CD4-positive, alpha-beta T cell (primary cell): ENCODE measurements at places on chromosomes 4 and X.

DNA sequence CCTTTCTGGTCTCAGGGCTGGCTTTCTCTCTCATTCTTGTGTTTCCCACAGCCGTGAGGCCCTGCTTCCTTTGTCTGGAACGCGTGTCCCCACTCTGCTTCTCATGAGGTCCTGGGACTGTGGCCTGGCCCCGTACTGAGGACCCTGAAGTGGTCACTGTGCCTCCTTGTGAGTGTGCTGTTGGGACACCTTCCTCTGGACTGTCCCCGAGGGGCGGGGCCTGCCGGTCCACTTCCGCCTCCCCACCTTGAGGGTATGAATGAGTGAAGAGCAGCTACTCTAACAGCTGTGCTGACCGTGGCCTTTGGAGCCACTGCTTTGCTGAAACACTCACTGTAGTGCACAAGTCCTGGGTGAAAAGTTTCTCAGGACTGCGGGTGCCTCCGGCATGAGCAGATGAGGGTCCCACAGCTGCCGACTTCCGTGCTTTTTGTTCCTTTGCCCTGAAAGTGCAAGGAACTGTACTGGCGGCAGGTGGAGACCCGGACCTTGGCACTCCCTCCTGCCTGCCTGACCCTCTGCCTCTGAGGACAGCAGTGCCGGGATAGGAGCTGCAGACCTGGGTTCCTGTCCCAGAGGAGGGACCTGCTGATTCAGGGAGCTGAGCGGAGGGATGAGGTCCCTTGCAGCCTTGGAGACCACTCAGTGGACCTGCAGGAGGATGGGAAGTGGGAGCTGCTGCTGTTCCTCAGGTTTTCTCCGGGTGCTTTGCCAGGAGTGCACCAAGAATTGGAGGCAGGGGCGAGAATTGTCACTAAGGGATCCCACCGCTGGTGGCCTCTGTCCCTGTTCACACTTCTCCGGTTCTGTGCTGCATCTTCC, 38.0 kb downstream of the HTT-AS start:
- DNase-seq = no peak

GRCh38 chrX:23436875-23437274, 102.2 kb downstream of the PTCHD1 start:
- DNase-seq = no peak

DNA sequence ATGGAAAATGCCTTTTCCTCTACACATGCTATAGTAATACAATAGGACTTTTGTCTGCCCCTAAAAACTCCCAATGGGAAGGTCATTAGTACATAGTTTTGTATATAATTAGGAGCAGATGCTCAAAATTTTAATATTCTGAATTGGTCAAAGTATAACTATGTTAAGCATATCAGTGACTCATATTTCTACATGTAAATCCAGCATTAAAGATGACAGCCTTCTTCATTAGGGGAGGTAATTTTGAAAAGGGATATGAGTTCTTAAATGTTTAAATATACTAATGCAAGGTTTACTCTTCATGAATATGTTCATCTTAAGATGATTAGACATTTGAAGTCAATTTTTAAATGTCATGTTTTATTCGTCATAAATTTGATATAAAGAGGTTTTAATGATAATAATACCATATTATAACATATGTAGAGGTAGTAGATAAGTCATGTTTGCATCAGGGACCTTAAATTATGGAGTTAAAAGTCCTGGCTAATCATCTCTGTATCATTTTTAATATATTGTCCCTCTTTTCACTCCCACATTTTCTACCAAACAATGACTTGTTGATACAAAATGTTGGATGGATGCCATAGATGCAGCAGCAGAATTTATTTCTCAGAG, 218.8 kb downstream of the STPG2 start:
- no peak for DNase-seq

DNA sequence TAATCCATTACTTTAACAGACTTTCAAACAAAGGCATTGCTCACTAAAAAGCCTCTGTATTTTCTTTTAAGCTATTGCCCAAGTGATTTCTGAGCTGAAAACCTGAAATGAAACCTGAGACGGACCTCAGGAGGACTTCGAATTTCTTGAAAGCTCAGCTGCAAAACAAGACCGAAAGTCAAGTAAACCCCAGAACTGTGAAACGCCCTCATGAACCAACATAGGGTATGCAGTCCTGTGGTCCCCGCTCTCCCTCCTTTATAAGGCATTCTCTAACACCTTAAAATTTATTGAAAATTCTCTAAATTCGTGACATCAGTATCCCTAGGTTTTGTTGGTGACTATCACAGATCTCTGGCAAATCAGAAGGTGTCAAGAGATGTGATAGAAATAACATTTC, 91.8 kb downstream of the SHISA3 start:
- DNase-seq = no peak

GRCh38 chr4:30103455-30103854, 616.7 kb upstream of the PCDH7 start:
- no peak for DNase-seq

DNA sequence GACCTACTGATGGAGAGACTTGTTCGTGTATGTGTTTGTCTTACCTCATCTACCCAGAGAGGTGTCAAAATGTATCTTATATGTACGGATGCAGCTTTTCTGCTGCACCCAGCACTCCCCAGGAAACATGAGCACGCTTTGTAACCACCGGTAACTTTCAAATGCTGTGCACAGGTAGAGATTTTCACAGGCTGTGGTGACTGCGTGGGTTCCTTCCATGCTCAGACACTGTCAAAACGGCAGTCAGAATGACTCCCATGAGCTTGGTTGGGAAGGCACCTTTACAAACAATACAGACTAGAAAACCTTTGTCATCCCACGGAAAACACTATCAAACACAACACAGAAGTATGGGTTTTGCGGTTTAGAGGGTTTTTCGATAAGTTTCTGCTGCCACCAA, 28.2 kb downstream of the F11 start:
- DNase-seq = no peak

DNA sequence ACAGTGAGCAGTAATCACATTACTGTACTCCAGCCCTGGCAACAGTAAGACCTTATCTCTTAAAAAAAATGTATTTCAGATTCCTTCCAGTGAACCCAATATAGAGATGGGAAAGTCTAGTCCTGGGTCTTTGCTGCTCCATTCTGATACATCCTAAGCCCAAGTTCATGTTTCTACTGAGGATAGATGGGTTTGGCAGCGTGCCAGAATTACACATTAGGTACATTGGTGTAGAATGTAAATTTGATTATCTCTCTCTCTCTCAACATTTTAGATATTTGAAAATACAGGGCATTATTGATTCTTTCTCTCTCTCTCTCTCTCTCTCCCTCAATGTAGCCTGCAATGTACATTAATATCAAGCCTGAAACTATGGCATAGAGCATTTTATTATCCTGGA, 43.5 kb upstream of the ZNF330 start:
- DNase-seq = no peak

DNA sequence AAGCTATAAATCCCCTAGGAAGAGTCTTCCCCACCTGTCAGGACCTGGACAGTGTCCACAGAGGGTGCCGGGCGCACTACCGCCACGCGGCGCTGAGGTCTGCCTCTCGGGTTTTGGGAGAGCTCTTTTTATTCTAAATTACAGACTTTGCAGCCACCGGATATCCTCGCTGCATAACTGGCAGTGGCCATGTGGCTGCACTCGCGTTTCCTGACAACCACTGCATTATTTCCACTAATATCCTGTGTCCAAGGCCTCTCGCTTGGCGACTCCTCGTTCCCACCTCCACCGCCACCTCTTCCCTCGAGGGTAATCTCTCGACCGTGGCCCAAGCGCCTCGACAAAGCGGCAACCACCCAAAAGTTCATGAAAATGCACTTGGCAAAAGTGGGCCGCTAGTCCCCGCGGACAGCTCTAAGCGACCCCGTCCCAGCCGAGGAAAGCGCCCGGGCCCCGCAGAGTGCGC, 512 bp upstream of the TMEM131L start:
- DNase-seq = no peak

GRCh38 chrX:24493740-24494581, 28.9 kb downstream of the PDK3 start:
- DNase-seq = no peak

DNA sequence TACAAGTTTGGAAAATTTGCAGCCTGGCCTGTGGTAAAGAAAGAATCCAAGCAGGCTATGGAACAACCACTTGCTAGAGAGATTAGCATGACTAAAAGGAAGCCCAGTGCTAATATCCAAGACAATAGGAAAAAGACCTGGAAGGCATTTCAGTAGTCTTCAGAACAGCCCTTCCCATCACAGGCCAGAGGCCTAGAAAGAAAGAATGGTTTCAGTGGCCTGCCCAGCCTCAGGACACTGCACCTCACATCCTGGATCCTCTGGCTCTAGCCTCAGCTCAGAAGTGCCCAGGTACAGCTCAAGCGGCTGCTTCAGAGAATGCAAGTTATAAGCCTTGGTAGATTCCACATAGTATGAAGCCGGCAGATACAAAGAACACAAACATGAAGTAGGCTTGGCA, 449.8 kb upstream of the AR start:
- DNase-seq = no peak

DNA sequence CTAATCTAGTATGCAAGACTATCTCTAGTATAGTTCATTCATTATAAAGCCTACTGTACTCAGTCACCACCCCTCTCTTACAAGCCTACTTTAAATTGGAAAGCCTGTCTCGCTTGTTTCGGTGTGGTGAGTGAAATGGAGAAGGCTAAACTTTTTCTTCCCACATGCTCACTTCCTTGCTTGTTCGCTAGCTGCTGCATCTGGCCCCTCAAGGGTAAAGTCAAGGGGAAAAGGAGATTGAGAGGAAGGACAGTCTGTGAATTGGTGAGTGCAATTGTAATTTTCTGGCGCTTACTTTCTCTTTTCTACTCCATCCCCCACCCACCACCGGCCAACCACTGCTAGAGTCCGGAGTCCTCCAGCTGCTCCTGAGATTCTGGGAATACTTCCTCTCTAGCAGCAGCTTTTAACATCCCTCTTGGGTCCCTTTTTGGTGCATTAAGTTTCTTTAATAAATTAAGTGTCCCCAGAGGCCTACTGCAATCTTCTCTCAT, 12.1 kb upstream of the ARAP2 start:
- no peak for DNase-seq

- no peak for DNase-seq
Measured at GRCh38 chr4:56799161-56799759, 22.2 kb downstream of the SPINK2 start.
